Kidney capillary endothelial cell (primary cell): ENCODE measurements at places on chromosomes 7 and 10.
A peak's percentile ranks its signal among the peaks of the same experiment; 100 is the strongest.

- no peak for DNase-seq
Observed at GRCh38 chr7:111528331-111528730, 34.0 kb downstream of the IMMP2L start.

GRCh38 chr10:129179245-129179971, 287.6 kb upstream of the MGMT start:
- DNase-seq, result no peak

DNA sequence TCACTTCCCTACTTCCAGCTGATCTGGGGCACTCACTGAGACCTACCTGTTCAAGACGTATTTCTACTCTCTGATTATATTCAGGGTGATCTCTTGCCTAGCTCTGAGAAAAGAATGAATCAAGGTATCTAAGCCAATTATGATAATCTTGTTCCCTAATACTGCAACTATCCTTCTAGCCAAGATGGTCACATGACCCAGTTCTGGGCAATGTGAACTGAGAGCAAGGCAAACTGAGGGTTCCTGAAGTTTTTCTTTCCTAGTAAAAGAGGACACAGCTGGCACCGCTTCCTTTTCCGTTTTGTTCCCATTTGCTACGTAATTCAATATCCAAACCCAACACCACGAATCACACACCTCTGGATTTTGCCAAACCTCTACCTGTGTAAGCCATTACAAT, 5.9 kb upstream of the GPAM start:
- DNase-seq, result no peak

DNA sequence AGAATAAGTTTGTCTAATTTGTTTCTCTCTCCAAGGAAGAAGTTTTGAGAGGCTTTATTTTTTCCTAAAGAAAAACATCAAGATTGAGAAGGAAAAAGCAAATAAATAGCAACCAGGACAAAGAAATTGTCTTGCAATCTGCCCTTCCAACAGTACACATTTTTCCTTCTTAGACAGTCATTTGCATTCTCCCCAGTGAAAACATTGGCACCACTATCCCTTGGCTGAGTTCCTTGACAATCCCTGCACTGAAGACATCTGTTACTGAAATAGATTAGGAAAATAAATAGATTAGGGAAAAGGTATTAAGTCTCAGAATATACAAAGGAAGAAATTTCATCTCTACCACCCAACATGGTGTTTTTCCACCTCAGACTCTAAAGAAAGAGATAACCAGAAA, 12.2 kb upstream of the TMEM243 start:
- no peak for DNase-seq

- DNase-seq, result no peak
Observed at GRCh38 chr7:32058002-32058401, 12.2 kb downstream of the PDE1C start.

DNA sequence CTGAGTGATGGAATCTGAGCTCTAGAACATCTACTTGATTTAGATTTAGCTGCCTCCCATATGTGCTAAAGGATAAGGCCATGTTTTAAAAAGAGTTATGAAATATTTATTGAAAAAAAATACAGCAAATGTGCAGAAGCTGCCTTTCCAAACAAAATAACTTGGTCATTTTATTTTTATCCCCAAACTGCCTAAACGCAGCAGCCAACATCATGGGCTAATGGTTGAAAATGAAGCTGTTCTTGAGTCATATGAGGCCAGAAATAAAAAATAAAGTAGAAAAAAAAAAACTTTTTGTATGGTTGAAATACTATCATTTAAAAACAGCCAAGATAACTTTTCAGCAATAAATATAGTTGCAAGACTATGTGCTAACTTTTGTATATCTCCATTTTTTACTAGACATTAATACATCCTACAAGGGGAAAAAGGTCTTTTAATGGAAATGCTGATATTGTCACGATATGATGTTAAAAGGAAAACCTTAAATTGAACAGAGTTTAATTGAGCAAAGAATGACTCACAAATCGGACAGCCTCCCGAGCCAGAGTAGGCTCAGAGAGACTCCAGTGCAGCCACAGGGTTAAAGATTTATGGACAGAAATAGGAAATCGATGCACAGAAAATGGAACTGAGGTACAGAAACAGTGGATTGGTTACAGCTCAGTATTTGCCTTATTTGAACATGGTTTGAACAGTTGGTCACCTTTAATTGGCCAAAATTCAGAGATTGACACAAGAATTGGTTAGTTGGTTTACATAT, 305.8 kb downstream of the MDFIC start:
- DNase-seq, result no peak

DNA sequence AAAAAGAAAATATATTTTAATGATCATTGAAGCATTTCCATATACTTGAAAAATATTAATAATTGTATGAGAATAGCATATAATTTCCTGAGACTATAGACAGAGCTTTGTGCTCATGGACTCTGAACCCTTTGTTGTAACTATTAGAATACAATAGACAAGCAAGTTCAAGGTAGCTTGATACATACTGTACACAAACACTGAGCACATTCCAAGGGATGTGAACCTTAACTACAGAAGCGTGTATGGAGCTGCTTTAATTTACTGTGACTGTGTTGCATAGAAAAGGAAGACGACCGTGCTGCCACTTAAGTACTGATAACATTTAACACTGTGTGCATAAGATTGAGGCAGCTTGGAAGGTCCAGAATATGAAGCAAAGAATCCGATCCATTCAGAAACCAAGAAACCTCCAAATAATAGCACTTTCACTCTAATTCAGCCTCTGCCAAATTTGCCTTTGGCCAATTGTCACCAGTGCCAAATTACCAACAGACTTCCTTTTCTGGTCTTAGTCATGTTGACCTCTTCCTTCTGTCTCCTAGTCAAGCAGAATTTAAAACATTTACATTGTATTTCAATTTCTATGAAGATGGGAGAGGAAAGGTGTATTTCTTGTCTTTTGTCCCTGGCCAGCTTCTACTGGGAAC, 566.1 kb upstream of the GALNT17 start:
- DNase-seq, result no peak

- DNase-seq, result no peak
Observed at GRCh38 chr7:91446819-91447218, 182.6 kb downstream of the FZD1 start.

- DNase-seq, result no peak
Observed at GRCh38 chr10:48976196-48976595, 36.6 kb upstream of the LRRC18 start.

DNA sequence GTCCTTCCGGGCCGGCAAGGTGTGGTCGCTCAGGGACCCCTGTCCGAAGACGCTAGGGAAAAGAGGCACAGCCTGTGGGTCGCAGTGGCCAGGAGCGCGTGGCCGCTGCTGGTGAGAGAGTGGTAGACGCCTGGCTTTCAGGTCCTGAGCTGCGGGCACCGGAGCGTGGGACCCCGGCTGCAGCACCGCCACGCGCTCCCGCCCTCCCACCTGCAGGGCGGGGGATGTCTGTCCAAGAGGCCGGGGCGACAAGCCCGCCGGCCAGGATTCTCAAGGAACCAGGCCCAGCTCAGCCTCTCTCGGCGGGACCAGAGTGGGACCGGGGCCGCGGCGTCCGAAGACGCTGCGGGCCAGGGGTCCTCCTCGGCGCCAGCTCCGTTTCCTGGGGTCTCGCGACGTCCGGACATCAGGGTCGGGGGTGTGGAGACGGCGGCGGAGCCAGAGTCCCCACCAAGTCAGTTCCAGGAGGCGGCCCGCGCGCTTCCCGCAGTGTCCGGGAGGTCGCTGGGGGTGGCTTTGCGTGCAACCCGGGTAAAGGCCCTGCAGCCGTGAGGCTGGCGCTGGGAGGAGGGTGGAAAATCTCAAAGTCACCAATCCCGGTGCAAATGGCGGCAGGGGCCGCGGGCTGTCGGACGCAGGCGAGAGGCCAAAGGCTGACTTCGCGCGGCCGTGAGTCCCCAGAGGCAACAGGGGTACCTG, 5.5 kb downstream of the ZNF503 start:
- DNase-seq, result peak; percentile 33

- peak; percentile 86 for DNase-seq
Observed at GRCh38 chr10:78053211-78053868, 19.7 kb downstream of the RPS24 start.

GRCh38 chr10:88243836-88244730, 339.0 kb downstream of the RNLS start:
- DNase-seq, result peak; percentile 8
